Stimulated activated CD4-positive, alpha-beta T cell treated with anti-CD3 and anti-CD28 coated beads, Interleukin-1b, Interleukin-23, amount 100 ng/mL, for 1 hour (primary cell): ENCODE measurements at places on chromosomes 12 and 14.

GRCh38 chr12:1842183-1842904 is 22.0 kb downstream of the LRTM2 start:
- no peak for DNase-seq

DNA sequence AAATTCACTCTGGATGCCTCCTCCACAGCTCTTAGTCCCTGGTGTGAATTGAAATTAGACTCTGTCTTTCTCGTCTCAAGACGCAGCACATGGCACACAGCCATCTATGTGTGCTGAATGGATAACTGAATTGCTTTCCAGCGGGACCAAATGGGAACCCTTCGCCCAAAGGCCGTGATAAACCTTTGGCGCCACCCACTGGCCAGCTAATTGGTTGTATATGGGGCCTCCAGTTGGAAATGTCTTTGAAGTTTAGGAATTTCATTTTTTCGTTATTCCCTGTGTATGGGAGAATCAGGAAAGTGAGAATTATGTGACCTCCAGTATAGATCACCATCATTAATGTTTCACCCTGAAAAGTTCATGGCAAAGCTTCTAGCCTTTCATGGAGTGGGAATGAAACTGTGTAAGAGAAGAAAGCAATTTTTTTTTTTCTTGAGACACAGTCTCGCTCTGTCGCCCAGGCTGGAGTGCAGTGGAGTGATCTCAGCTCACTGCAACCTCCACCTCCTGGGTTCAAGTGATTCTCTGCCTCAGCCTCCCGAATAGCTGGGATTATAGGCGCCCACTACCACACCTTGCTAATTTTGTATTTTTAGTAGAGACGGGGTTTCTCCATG is 9.8 kb upstream of the HSP90AA1 start:
- DNase-seq, result peak; percentile 45

- DNase-seq, result peak; percentile 40
Measured at GRCh38 chr14:98138666-98139065, 1133.3 kb downstream of the BCL11B start.

DNA sequence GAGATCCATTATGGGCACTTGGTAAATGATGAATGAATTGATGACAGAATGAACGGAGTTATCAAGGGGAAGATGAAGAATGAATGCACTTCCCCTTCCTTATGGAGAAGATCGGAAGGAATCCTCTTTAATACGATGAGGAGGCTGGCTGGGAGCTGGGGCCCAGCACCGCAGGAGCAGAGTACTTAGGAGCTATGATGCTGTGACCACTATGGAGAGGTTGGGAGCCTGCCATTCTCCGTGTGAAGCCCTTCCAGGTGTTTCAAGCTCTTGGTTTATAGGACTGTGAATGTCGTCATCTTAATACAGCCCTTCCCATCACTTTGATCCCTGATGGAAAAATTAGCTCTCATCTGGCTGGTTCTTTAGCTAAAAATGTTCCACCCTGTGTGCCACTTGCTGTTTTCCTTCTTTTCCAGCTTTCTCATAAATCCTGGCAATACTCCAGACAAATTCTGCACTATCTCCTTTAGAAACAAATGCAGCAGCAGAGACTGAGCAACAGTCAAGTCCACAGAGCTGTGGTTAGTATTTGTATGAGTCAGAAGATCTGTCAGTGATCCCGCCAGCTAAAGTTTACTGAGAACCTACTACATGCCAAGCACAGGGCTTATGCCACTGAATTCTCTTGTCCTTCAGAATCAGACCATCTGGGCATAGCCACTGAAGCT is 263.1 kb upstream of the CRY1 start:
- no peak for DNase-seq

- DNase-seq, result no peak
Measured at GRCh38 chr12:11846488-11846887, 197.0 kb downstream of the ETV6 start.

DNA sequence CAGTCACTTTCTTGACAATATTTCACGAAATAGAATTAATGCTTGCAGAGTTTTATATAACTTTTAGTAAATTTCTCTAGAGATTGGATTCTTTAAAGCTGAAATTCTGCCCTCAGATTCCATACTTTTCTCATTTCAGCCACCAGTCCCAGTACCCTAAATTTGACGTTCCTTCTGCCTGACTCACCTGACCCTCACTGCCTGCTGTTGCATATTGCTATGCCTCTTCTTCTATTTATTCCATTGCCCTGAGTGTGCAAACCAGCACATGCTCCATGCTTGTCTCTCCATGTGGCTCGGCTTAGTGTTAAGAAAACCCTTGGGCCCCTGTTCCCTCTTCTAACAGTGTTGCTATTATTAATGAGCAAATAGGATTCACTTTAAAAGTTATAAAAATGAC is 533.3 kb downstream of the LRFN5 start:
- DNase-seq, result no peak

- DNase-seq, result no peak
Measured at GRCh38 chr14:65444230-65444629, 31.7 kb downstream of the FUT8 start.

GRCh38 chr14:67516676-67517075 is 16.4 kb upstream of the PLEKHH1 start:
- DNase-seq, result no peak

DNA sequence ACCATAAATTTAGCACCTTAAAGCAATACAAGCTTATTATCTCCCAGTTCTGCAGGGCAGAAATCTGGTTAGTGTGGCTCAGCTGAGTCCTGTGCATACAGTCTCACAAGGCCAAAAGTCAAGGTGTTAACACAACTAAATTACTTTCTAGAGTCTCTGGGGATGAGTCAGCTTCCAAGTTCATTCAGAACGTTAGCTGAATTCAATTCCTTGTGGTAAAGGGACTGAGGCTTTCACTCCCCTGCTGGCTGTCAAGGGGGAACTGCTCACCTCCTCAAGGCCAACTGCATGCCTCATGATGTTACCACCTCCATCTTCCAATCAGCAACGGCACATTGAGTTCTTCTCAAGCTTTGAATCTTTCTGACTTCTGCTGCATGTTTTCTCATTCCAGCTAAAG is 27.6 kb downstream of the EML5 start:
- DNase-seq, result no peak

DNA sequence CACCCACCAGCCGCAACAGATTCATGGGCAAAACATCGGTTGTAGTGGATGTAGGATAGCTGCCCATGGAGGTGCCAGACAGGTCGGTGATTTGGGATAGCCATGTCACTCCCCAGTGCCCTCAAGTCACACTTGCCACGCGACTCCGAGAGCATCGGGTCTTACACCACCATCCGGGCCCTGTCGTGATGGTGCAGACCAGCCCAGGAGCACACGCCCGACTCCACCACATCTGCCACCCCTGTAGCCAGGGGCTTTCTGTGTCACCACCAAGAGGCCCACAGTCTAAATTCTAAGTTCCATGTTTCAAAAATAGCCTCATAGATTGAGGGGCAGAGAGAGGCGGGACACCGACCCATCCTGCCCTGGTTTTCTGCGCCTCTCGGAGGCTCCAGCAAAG is 18.0 kb downstream of the FOXN4 start:
- no peak for DNase-seq

DNA sequence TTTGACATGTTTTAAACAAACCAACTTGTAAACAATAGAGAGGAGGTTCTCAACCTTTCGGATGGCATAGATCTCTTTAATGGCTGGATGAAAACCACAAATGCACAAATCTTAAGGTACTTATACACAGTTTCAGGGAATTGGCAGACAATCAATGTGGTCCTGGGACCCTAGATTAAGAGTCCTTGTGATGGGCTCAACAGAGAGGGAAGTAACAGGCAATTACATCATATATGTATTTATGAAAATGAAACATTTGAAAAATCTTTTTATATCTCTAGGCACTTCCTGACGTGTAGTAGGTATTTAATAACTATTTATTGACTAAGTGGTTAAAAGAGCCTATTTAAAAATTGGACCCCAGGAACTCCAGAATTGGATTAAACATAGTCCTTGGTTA is 897 bp downstream of the ACTR10 start:
- no peak for DNase-seq

- no peak for DNase-seq
Measured at GRCh38 chr14:94321421-94322271, 1.5 kb downstream of the SERPINA6 start.

DNA sequence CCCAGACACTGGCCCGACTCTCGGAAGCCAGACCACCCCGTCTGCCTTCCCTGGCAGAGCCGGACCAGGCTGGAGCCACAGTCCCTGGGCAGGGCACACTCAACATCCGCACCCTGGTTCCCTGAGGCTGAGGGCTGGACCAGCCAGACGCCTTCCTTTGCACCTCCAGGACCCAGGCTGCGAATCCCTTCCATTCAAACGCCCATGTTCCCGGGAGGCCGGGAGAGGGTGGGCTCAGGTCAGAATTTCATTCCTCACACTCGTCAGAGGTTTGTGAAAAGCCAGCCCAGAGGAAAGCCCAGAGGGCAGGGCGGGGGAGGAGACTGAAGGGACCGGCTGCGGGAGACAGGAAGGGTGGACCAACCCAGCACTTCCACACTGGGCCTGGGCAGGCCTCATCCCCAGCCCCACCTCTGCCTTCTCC is 58.7 kb downstream of the LRRC74A start:
- DNase-seq, result no peak

DNA sequence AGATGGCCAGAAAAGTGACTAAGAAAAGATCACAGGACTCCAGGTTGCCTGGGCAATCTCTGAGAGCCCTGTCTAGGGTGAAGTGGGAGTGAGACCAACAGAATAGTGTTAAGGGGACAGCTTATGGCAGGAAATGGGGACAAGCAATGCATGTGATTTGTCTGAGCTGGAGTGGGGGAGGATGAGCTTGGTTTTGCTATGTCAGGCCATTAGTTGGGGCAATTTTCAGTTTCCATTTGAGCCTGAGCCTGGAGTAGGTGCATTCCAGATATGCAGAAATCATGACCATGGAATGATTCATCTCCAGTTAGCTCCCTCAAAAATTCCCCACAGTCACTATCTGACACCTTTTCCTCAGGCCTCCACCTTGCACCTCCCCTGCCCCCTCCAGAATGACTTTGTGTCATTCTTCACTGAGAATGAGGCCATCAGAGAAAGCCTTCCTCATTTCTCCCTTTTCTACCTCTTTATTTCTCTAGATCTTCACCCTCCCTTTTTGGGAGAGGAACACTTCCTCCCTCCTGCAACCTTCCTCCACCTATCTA is 150.9 kb upstream of the PLEKHG7 start:
- DNase-seq, result no peak

- DNase-seq, result no peak
Measured at GRCh38 chr14:87282266-87282665, 710.7 kb downstream of the GALC start.

GRCh38 chr12:10708862-10709261 is 14.3 kb downstream of the YBX3 start:
- no peak for DNase-seq

GRCh38 chr14:68828698-68829097 is 35.8 kb upstream of the ZFP36L1 start:
- DNase-seq, result no peak

GRCh38 chr12:82876075-82876474 is 189.4 kb downstream of the TMTC2 start:
- no peak for DNase-seq

- peak; percentile 84 for DNase-seq
Measured at GRCh38 chr14:73058224-73058921, at the start of gene RBM25. TSS of gene RBM25 (plus strand) at chr14:73058534. CDS start at chr14:73071642, 13,108 bp downstream.

GRCh38 chr12:57240066-57240921 is 10.7 kb downstream of the STAC3 start:
- peak; percentile 45 for DNase-seq

DNA sequence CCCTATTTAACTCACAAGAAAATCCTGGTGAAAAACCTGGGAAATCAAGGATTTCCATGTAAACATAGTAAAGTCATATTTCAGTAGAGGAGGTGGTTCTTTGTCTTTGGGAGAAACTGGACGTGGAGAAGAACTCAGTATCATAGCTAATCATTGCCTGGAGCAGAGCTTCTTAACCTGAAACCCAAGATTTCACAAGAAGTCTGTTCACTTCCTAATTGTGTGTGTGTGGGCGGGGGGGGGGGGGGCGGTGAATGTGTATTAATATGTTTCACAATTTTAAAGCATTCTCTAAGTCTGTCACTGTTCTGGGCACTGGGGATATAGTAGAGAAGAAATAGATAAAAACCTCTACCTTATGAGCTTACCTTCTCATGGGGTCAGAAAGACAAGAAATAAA is 96.7 kb upstream of the PPP4R3A start:
- no peak for DNase-seq

DNA sequence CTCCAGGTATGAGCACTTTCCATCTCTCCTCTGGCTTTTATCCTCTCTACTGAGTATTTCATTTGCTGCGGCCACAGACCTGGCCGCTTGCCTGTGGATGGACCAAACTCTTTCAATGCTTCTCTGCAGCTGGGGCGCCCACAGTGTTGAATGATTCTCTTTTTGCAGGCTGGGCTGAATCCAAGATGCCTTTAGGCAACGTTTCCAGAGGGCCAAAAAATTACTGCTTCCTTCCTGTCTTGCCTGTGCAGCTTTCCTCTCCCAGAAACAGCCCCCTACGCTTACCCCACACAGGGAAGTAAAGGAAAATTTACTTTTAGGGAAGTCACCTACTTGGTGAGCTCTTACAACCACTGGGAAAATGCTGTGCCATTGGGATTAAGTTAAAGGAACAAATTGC is 55.6 kb upstream of the JDP2 start:
- no peak for DNase-seq

DNA sequence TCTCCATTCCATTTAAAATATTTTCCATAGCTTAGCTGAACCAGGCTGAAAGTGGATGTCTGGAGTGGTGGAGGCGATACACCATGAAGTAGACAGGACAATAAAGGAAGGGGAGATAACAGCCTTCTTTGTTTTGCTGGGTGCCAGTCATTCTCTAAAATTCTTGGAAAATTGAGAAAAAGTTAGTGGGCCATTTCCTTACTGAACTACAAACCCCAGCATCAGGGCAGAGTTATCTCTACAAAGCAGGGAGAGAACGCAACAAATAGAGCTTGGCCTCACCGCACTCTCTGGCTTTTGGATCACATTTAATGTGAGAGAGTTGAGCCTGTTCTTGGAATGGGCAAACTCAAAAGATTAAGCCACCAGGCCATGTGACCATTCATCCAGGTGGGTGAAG is 41.2 kb upstream of the LRRC10 start:
- no peak for DNase-seq

- no peak for DNase-seq
Measured at GRCh38 chr12:15956413-15957185, 45.5 kb downstream of the DERA start.

GRCh38 chr14:73753124-73753886 is 39.1 kb upstream of the PNMA1 start:
- DNase-seq, result no peak

GRCh38 chr12:122870867-122871664 is 24.9 kb downstream of the VPS37B start:
- DNase-seq, result no peak
